SHP77 treated with DMSO at 0.1 percent for 48 hours (cell line): ENCODE measurements at places on chromosomes 4 and X.

GRCh38 chrX:110432906-110433215, 74.2 kb downstream of the RTL9 start:
- DNase-seq = no peak

DNA sequence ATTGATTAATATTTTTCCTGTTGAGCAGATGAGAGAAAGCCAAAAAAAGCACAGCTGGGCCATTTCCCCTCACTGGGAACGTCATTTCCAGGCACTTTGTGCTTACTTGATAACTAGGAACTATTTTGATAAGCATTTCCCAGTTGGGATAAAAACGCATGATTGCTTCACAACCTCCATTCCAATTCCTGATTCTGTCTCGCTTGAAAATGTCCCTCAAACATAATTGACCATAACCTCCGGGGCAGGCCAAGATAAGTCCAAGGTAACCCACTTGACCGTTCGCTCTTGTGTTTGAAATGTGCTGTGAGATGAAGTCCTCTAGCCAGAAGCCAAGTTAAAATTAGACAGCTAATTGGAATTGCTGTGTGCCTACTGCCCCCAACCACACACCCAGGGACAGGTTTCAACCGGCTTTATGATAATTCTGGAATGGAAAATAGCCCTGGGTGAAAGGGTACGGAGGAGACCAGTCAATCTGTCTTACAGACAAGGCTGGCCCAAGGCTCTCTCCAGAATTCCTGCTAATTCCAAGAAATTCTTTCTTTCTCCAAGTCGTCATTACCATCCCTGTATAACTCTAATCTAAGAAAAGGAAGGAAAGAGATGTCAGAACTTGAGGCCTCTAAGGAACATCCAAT, 137.1 kb downstream of the MID1 start:
- no peak for DNase-seq

DNA sequence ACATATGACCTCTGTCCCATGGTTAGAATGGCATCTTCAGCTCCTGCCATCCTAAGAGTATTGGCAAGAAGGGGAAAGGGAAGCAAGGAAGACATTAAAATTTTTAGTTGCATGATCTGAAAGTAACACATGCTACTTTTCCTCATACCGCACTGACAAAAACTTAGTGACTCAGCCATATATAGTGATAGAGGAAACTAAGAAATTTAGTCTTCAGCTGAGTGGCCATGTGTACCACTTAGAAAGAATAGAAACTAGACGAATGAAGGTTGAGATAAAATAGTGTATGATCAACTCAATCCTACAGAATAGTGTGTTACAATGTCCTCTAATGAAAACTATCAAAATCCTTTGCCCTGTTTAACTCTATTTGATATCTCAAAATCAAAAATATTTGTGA, 164.1 kb downstream of the PPP3CA start:
- DNase-seq = no peak

- no peak for DNase-seq
Measured at GRCh38 chr4:90958256-90958895, 831.2 kb downstream of the CCSER1 start.

DNA sequence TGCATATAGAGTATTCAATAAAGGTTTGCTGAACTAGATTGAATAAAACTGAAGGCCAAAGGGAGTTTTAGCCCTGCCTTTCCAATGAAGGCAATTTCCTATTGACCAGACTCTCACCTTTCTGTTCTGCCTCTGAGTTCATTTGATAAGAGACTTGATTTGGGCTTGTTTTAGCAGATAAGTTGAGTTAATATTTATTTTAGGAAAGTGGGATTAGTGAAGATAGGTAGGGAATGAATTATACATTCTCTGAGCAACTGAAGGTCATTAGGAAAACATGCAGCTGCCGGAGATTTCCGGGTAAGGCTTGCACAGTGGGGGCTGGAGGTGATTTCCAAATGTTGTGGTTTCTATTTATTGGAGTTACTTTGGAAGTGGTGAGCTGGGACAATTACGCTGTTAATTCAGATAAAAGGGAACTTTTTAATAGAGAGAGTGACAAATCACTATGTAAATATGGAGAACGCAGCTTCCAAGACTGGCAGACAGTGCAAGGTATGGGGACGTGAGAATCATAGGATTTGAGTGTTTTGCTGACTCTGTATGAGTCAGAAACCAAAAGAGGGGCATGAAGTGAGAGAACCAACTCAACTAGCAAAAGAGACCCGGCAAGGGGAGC, 553.6 kb upstream of the BOD1L1 start:
- no peak for DNase-seq
